ENCODE measurements at places on chromosomes 4 and X.

DNA sequence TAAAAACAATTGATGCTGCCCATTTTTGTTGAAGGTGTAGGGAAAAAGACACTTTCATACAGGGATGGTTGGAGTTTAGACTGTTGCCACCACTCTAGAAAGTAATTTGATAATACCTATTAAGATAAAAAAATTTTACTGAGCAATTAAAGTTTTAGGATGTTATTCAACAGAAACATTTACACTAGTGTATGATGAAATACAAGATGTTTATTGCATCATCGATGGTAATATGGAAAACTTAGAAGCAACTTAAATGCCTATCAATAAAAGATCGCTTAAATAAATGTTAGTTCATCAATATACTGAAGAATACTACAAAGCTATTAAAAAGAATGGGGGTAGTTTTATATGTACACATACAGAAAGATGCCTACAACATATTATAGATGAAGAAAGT lies 9.2 kb upstream of the VSIG4 start:
- no peak for DNase-seq

GRCh38 chr4:92210906-92211305 lies 92.9 kb upstream of the GRID2 start:
- no peak for DNase-seq

- no peak for DNase-seq
These were observed 156.2 kb downstream of the ENOX2 start for GRCh38 chrX:130746709-130747342.

GRCh38 chrX:15749642-15750610 lies 11.9 kb downstream of the CA5B start:
- DNase-seq: no peak

- DNase-seq: no peak
These were observed 23.2 kb downstream of the RWDD4 start for GRCh38 chr4:183635741-183636140.

GRCh38 chrX:73851014-73852009 lies 288.3 kb downstream of the CHIC1 start:
- DNase-seq: no peak

GRCh38 chrX:39409246-39409917 lies 608.1 kb downstream of the MID1IP1 start:
- DNase-seq: no peak

- no peak for DNase-seq
These were observed 394.2 kb downstream of the ARHGAP24 start for GRCh38 chr4:85869181-85869580.

DNA sequence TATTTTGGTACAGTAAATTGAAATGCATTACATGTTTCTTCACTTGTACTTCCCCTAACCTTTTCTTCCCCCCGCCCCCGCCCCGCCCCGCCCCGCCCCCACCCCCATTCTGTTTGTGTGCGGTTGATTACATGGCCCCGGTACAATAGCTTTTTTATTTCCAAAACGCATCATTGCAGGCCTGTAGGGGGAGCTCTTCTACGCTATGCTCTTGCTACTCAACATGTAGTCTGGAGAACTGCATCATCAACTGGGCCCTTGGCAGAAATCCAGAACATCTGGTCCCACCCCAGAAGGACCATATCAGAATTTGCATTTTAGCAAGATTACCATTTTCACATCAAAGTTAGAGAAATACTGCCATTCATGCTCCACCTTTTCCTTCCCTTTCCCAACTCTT lies 333.3 kb upstream of the DDX53 start:
- DNase-seq: no peak

DNA sequence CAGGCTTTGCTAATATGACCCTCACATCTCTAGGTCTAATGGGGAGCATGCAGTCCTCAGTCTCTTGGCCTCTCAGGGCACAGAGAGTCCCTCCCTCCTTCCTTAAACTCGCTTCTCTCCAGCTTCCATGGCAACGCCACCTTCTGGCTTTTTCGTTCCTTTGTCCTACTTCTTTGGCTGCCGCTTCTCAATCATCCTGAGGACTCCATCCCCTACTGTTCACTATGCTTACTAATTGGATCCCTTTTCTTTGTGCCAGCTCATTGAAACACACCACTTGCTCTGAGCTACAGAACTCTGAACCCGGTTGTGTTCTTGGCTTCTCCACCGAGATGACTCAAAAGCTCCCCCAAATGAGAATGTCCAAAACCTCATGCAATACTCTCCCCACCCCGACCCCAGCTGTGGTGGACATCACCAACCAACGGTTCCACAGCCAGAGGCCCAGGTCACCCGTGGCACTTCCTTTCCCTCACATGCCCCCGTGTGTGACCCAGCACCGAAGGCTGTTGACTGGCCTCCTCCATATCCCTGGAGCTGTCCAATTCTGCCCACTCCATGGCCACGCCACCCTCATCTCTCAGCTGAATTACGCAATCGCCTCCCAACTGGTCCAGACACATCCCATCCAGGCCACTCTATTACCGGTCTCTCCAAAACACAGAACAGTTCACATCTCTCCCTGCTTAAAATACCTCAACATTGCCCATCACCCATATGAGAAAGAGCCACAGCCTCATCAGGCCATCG lies 34.7 kb downstream of the CRMP1 start:
- no peak for DNase-seq

DNA sequence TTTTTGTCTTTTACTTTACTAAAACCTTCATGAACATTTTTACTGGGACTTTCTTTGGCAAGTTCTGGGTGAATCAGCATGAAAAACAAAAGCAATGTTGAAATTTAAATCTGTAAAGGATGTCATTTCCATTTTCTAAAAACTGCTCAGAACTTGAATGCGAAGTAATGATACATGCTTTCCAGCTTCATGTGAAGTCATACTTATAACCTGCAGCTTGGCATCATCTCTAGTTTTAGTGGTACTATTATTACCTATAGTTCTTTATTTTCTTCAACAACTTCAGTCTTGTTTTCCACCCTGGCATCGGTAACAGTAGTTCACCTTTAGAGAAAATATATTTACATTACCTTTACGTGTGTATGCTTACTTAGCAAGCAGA lies 421.4 kb upstream of the DIPK2B start:
- DNase-seq: no peak
